ENCODE measurements at places on chromosomes 16 and 17.

- no peak for DNase-seq
These were observed 8.4 kb downstream of the VPS9D1 start for GRCh38 chr16:89712274-89712781.

DNA sequence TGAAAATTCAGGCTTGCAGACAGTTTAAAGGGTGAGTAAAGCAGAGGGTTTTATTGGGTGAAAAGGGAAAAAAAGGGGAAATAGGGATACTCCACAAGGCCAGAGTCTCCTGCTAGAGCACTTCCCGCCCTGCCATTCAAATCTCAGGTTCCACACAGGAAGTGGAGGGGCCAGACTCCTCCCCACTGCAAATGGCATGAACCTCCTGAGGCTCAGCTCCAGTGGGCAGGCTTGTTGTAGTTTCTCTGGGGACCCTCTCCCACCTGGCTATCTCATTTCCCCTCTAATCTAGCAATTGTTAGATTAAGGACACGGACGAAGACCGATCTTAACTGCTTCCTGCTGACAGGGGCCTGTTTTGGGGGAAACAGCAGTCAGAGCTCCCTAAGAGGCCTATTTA, 43.4 kb downstream of the TAOK1 start:
- DNase-seq = no peak

GRCh38 chr16:64013856-64014255, 1108.0 kb downstream of the CDH11 start:
- no peak for DNase-seq

- DNase-seq = peak; percentile 56
These were observed 491 bp downstream of the SLC25A19 start for GRCh38 chr17:75288770-75289114.

GRCh38 chr17:63082273-63082861, 116.3 kb downstream of the TANC2 start:
- no peak for DNase-seq

- DNase-seq = no peak
These were observed 29.9 kb downstream of the MIS12 start for GRCh38 chr17:5516060-5516792.

- no peak for DNase-seq
These were observed 23.8 kb downstream of the FAM83G start for GRCh38 chr17:18980682-18981334.

DNA sequence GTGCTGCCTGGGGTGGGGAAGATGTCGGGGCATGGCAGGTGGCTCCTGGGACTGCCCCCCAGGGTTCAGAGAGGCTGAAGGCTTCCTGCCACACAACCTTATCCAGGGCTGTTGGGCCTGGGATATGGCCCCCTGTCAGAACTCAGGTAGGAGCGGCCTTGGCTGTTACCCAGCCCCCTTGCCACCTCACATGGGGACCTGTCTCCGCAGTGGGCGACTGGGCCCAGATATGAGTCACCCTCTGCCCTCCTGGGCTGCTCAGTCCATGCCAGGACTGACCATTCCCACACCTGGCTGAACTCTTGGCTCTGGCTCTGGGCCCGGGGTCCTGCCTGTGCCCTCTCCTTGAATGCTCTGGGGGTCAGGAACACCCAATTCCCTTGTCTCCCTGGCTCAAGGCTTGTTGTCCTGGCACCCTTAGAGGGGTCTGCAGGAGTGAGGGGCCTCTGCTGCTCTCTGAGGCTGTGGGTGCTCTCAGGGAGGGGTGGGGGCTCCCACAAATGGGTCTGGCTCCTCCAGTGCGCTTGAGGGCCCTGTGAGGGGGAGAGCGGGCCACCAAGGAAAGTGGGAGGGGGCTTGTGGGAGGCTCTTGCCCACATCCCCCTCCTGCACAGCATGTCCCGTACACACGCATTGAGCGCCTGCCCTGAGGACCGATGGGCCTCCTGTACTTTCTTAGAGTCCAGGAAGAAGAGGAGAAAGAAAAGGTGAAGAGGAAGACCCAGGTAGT, 36.0 kb downstream of the LGALS9 start:
- no peak for DNase-seq

DNA sequence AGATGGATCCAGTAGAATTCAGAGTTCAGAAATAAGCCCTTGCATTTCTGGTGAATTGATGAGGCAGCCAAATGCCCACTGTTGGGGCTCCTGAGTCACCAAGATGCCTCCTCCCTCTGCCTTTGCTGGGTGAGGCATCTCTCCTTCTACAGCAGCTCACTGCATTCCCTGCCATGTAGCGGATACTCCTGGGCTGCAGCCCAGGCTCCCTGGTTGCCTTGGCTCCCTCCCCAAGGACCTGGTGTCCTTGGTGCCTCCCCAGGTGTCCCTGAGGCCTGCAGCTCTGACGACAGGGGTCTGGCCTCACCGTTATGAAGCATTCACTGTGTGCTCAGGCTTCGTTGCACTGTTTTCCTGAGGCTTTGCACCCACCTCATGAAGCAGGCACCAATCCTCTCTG, 7.7 kb downstream of the RAP1GAP2 start:
- no peak for DNase-seq

- no peak for DNase-seq
These were observed 213.9 kb downstream of the MRTFB start for GRCh38 chr16:14284930-14285512.

- no peak for DNase-seq
These were observed 231.0 kb downstream of the C16orf95 start for GRCh38 chr16:87086156-87086555.
